HT1080 (cell line): ENCODE measurements at places on chromosomes 5 and 9. TPM values are rescaled to one million over a fixed set of nuclear protein-coding genes. Genes with fewer than 3 reads are reported as not detected.

DNA sequence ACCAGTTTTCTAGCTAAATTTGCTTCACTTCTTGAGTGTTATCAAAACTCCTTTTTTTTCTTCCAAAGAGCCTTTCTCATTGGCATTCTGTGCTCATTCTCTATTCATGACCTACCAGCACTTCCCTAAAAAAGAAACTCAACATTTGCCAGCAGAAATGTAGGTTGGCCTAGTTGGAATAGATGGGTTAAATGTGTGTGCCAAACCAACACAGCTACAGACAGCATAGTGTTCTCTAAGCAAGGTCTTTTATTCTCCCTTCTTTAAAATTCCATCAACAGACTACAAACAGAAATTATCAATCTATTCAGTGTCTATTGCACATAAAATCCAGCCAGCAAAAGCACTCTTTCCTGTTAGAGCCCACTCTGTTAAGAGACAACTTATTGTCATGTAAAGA is 255.8 kb upstream of the PUM3 start:
- DNase-seq = no peak

DNA sequence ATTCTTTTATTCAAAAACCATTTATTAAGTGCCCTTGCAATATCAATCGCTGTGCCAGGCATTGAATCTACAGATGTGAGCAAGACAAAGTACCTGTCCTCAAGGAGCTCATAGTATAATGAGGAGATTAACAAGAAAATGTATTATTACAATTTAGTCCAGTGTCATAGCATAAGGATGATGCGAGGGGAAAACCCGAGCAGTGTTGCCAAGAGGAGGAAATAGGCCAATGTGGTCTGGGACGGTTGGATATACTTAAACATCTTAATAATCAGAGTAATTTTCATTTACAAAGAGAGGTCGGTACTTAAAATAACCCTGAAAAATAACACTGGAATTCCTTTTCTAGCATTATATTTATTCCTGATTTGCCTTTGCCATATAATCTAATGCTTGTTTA is 18.5 kb downstream of the CD274 start:
- DNase-seq = no peak

DNA sequence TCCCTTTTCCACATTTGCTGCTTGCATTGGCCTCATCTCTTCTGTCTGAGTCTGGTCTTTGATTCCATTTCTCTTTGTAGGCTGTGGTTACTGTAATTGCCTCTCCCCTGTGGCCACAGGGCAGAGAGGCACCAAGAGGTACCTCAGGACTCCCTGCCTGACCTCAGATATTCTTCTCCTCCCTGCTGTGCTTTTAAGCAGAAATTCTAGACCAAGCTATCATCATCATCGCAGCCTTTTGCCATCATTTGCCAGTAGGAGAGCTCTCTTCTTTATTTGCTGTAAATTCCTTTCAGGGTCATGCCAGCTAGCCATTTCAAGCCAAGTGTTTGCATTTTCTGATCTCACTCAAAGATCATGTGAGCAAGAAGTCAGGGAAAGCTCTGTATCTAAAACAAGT is 369.6 kb downstream of the ICE1 start:
- DNase-seq = no peak

- DNase-seq = no peak
Observed at GRCh38 chr5:33848554-33848953, 43.2 kb downstream of the ADAMTS12 start.

DNA sequence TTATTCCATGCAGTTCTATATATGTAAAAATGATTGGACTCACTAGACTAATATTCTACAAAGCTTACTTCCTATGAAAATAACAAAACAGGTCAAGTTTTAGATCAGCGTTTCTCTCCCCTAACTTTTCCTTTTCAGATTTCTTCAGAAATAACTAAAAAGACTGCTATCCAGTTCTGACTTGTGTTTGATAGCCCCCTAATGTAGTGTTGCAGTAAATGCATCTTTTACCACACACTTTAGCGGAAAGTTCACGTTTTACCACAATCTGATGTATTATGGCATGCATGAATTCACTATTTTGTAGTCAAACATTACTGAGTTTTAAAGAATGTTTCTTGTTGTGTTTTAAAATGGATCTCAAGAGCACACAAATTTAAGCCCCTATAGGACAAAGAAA is 292.7 kb downstream of the RAB3C start:
- DNase-seq = no peak

- peak; percentile 25 for DNase-seq
Observed at GRCh38 chr5:89289604-89290003, 406.6 kb upstream of the MEF2C start.

GRCh38 chr5:38639377-38640358 is 83.2 kb upstream of the LIFR start:
- no peak for DNase-seq

DNA sequence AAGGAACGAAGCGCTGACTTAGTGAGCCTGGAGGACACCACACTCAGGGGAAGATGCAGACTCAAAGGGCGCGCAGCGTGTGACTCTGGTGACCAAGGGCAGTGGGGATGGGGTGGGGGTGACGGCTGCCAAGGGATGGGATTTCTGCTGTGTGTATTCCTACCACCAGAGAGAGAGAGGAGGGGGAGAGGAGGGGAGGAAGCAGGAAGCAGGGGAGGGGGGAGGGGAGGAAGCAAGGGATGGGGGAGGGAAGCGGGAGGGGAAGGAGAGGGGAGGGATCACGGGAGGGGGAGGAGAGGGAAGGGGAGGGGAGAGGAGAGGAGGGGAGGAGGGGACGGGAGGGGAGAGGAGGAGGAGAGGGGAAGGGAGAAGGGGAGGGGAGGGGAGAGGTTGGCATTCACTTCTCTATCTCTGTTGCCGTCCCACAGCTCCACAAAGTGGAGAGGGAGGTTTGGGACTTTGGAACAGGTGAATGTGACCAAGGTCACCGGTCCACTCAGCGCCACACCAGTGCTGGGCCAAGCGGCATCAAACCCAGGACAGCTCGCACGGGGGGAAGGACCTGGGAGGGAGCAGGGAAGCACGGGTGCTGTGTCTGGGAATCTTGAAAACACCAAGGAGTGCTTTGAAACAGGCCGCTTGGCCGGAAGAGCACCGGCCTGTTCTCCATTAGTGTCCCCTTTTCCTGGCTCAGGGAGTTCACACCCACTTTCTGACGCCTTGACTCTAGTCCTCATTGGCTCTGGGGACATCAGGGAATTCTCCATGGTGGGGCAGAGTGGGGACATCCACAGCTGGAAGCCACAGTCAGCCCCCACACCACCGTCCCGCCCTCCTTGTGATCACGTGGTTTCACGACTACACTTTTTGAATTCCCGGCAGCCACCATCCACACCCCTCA is 77.4 kb downstream of the VAV2 start:
- no peak for DNase-seq

DNA sequence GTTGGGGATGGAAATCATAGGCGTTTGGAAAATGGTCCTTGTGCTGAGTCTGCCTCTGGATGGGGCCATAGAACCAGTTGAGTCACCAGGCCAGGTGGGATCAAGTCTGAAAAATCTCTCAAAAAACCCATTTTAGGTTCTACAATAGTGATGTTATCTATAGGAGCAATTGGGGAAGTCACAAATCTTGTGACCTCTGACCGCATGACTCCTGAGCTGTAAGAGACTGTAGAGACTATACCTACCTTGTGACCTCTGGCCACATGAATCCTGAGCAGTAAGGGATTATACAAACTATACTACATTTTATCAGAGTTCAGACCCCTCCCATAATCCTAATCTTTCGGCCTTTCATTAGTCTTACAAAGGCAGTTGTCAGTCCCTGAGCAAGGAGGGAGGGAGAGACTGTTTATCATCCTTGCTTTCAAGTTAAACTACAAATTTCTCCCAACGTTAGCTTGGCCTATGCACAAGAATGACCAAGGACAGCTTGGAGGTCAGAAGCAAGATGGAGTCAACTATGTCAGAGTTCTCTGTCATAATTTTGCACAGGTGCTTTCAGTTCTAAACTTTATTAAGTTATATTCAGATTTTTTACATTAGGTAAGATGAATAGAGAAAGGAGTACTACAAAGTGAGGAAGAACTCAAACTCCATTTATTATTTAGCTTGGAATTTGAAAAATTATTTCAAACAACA is 11.5 kb upstream of the JMY start:
- no peak for DNase-seq

DNA sequence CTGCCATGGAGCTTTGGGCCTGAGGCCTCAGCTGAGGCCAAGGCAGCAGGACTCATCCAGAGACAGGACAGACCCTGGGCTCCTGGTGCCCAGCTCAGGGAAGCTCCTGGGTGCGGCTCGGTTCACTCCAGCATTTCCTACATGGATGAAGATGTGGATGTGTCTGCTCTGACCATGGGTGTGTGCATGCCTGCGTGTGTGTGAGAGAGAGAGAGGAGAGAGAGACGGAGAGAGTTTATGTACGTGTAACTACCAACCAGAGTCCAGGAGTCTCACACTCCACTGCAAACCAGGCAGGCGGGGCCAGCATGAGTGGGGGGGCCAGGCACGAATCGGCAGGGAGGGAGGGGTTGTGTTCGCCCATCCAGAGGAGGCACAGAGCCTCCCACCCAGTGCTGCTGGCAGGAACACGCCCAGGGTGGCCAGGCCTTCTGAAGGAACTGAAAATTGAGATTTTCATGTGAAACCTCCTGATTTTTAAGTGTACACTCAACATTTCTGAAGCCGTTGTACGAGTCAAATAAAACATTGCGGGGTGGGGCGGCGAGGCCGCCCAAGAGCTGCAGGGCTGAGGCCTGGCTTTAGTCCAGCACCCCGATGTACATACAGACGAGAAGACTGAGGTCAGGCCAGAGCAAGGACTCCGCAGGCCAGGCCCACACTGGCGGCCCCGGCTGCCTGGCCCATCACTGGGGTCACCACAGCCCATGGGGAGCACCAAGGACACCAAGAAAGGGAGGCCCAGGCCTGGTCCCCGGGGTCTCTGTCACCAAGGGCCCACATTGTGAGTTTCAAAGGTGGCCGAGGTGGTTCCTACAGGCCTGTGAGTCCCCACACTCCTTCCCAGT is 88.7 kb downstream of the ADAMTS2 start:
- DNase-seq = no peak

DNA sequence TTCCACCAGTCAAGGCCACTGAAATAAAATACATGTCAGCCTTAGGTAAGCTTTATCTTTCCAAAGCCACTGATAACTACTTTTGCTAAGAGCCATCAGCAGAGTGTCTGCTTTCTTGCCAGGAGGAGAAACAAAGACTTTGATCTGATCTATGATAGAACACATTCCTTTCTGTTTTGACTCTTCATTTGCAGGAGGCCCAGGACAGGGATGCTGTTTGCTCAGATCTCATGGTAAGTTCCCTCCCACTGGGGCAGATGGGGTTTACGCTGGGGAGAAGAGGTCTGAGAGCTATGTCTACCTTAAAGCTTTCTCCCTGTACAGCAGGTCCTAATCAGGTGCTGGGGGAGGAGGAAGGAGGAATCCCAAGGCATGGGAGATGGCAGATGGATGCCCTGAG is 497.6 kb downstream of the NTRK2 start:
- no peak for DNase-seq

GRCh38 chr9:134170532-134171315 is 6.4 kb upstream of the RNU6ATAC start:
- DNase-seq = no peak

DNA sequence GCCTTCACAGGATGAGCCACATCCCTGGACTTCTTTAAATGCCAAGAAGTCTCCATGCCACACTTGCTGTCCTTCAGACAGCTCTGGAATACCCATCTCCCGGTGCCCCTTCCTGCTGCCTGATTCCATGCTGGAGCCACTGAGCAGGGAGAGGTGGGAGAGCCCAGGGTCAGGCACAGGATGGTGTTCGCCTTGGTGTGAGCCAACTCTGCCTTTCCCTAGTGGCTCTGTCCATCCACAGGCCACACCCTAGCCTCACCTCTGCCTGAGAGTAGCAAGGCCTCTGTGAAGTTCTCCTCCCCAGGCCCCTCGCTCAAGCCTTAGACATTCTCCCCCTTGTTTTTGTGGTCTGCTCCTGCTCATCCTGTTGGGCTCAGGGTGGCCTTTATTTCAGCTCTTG is 54.2 kb upstream of the ANGPTL2 start:
- no peak for DNase-seq

DNA sequence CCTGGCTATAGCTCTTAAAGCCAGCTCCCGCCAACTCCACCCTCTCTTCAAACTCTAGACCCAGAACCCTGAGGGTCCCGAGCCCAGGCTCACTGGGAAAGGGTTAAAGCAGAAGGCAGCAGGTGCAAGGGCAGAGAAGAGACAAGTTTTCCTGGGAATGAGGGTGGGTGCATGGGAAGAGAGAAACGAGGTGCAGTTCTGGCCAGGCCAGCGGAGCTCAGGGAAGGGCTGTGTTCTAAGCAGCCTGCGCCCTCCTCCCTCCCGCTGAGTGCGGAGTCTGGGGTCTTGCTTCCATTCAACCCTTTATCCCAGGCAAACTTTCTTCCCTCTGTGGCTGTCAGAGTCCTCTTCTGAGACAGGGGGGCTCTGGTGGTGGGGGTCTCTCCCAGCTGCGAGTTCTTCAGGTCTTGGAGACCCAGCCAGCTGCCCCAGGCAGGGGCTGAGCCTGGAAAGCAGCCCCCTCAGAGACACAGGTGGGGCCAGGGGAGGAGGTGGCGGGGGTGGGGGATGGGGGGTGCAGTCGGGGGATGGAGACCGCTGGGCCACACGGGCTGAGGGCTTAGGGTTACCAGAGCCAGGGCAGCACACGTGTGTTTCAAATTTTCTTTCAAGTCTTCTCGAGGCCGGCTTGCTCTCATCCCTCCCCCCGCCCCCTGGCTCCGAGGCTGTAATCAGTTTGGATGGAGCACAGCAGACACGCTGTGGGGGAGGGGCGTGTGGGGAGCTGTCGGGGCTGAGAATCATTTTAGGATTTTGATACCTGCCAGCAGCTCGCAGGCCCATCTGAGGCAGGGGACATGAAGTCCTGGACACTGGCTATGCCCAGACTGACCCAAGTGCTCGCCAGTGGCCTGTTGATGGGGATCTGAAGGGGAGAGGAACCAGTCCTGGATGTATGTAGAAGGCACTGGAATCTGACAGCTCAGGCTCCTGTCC is 169.6 kb upstream of the SMIM23 start:
- no peak for DNase-seq

DNA sequence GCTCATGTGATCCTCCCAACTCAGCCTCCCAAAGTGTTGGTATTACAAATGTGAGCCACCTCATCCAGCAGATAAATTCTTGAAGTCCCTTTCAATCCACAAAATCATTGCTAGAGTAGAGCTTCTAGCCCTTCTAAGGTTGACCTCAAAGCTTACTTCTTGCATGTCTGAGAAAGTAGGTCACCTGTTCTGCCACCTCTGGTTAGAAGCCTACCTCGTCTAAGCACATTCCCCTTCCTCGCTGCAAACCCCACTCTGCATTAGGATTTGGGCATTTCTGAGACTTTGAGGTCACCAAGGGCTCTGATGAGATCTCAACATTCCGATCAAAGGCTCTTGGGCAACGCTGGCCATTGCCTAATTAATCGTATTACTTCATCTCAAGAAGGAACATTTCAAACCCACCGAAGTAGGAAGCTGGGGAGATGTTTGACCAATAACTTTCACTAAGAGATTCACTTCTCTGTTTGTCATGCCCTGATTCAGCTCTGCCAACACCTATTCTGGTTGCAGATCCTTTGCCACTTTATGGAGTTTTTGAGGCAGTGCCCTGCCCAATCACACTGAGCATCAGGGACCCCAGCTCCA is 8.6 kb downstream of the ADAM19 start:
- no peak for DNase-seq

NACC2 gene
- 24.2 and 28.3 TPM in 2 replicates for total RNA-seq

GPR151 gene
- total RNA-seq = not detected in 2 replicates

FAM219A gene
- 12.1 and 13.5 TPM in 2 replicates for total RNA-seq

LYSMD3 gene
- 5.7 and 12.1 TPM in 2 replicates for total RNA-seq

GABRB2 gene
- total RNA-seq = 0.47 TPM in 1 of 2 replicates, not detected in the other
